ENCODE measurements at places on chromosomes 2 and 18. TPM values are rescaled to one million over a fixed set of nuclear protein-coding genes. Genes with fewer than 3 reads are reported as not detected.

MTCL1 gene
- total RNA-seq = 48.6 TPM

SP140 gene
- total RNA-seq = 14.1 TPM

GRCh38 chr2:96762529-96763311 lies 2.0 kb downstream of the CNNM4 start:
- DNase-seq = peak; percentile 43

RND3 gene
- total RNA-seq = 92.0 TPM

DNA sequence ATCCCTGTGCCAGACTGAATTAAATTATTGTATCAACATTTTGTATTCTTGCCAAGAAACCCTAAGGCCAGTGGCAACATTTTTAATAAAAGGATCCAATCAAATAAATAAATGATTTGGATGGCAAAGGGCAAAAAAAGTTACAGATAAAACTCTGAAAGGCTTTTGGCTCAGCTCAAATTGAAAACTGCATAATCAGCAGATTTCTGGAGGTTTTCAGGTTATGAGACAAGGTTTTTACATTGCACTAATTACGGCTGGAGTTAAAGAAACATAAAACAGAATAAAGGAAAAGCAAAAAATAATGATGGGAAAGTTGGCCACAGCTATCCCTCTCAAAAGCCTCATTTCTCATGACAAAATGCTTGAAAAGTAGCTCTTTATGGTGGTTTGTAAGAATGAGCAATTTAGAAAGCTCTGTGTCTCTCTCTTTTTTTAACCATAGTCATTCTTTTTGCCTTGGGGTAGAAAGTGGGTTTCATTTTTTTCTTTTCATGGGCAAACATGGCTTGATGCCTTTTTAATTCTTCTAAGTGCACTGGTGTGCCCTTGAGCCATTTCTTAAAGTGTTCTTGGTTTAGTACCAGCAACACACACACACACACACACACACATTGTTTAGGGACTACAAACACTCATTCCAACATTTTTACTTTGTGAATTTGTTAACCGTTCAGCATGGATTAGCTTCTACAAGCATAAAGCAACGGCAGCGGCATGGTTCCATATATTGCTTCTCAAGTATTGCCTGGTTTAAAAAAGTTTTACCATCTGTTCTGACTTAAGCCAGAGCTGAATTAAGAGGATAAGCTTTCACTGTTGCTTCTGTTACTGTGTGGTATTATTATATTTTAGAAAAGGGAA lies 747.1 kb upstream of the FSHR start:
- DNase-seq = no peak

KYNU gene
- 0.72 TPM for total RNA-seq

UGT1A5 gene
- total RNA-seq = not detected

GLI2 gene
- total RNA-seq = 42.9 TPM

DNA sequence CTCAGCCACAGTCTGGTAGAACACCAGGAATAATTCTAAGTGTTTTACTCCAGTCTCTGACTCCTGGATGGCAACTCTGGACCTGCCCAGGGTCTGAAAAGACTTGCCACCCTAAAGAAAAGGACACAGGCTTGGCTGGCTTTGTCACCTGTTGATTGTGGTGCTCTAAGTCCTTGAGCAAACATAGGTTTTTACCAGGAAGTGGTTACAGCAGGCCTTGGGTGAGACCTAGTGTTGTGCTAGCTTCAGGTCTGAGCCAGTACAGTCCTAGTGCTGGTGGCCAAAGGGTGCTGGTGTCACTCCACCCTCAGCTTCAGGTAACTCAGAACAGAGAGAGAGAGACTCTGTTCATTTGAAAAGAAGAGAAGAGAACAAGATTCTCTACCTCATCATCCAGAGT lies 1239.4 kb upstream of the CRIM1 start:
- no peak for DNase-seq

AMER3 gene
- total RNA-seq = not detected

DNA sequence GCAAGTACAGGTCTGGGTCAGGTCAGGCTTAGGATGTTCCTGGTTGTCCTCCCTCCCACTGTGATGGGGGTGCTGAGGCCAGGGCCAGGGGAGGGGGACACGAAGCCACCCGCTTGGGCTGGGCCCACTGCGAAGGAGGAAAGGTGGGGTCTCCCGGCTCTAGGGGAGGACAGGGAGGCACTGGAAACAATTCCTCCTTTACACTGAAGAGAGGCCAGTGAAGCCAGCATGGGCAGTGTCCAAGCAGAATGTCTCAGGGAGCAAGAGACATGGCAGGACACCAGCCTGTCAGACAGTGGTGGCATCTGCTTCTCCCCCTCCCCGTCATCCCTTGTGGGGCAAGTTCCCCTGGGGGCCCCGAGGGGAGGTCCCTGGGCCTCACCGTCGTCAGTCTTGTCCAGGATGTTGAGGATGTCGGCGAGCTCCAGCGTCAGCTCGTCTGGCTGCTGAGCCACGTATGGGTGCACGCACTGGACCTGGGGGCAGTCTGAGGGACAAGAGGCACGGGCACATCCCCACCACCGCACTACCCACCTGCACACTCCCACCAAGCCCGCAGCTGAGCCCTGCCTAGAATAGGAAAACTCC lies 10.8 kb downstream of the SNORC start:
- no peak for DNase-seq

ASB18 gene
- total RNA-seq = not detected

DNA sequence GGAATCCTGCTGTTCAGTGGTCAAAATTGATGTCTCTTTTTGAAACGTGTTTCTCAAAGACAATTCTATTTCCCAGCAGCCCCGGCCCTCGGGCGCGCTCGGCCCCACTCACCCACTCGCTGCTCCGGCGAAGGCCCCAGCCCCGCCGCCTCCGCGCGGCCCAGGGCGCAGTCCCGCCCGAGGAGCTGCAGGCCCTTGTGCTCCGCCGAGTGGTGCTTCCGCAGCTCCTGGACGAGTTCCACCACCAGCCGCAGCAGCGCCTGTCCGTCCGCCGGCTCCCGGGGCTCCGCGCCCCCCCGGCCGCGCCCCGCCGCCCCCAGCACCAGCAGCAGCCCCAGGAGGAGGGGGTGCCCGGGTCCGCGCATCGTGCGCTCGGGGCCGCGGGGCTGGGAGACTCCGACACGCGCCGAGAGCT lies 413 bp downstream of the ALKAL2 start:
- peak; percentile 34 for DNase-seq

DPYSL5 gene
- 1.2 TPM for total RNA-seq

DNA sequence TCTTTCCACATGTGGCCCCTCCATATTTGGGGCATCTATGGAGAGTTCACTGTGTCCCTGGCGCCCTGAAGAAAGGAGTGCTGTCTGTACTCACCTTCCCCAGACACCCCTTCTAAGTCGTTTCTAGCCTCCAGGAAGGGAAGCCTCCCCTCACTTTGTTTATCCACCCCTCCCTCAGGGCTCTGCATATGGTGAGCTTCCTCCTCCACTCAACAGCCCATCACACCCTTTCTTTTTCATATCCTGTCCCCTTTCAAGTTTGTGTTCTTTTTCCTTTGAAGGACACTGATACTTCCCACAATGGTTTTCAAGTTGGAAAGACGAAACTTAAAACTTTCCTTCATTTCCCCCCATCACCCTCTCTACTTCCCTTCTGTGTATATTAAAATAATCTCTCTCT lies 291.4 kb upstream of the POU3F3 start:
- DNase-seq = no peak

GRCh38 chr18:53715243-53715853 lies 509.1 kb downstream of the MBD2 start:
- no peak for DNase-seq

KLF11 gene
- 9.6 TPM for total RNA-seq

DNA sequence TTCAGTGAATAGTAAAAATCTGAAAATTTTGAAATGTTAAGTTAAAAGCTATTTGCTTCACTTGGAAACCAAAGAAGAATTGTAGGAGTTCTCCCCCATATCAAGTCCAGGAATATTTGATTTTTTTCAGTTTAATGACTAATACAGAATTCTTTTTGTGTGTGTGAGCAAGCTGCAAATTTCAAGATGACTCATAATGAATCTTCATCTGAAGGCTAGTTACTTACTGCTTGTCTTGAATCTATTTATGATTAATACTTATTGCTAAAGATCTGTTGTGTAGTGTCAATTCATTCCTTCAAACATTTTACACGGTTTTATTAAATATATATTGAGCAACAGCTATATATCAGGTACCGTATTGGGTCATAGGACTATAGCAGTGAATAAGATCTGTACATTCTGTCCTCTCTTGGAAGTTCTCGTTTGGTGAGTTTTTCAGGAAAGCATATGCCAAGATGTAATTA lies 47.8 kb upstream of the CAVIN2 start:
- peak; percentile 89 for DNase-seq

DNA sequence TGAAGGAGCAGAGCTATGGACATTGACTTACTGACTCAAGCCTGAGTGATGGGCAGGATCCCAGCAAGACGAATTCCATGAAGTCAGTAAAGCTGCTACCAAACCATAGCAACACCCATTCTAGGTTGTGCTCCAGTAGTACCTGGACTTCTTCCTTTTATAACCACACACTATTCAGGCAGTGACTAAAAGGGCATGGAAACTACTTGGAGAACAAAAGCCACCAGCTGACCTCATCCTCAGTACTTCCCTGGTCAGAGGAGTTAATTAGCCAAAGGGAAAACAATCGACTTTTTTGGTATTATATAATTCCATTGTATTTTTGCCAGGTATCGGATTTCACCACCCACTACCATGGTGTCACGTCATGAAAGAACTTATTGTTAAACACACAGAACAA lies 237.1 kb downstream of the TTC32 start:
- DNase-seq = peak; percentile 69

DNA sequence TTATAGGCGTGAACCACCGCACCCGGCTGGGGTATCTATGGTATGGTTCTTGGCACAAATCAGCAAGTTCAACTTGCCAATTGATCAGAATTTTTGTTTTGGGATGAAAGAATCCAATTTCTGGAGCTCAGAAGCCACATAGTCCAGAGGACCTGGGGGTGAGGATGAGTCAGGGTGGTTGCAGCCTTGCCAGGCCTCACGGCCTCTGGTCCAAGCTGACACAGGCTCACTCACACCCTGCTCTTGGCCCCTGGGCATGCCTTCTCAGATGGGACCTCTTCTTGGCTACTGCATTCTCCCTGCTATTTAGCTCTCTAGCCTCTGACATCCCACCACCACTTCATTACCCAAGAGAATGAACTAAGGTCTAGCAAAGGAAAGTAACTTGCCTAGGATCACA lies 16.3 kb downstream of the CAPG start:
- no peak for DNase-seq

DNA sequence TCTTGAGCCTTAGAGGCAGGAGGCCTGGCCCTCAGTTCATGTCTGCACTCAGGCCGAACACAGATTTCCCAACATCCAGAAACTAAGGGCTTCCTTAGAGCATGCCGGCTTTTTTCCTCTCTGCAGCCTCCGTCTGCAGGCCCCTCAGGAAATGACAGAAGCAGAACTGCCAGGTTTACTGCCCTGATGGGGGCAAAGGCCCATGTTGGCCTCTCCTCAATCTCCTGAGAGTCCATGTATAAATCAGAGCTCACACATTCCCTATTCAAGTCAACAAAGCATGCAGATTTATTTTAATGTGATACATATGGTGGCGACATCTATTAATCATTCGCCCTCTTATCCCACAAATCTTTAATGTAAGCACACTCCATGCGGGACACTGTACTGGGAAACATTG lies 475.6 kb upstream of the HS6ST1 start:
- DNase-seq = no peak

Measured in astrocyte (in vitro differentiated cells and primary cell).